ENCODE measurements at places on chromosomes 7 and 10. TPM values are rescaled to one million over a fixed set of nuclear protein-coding genes. Genes with fewer than 3 reads are reported as not detected.

The OGA gene
- 184 TPM for total RNA-seq

The PLXDC2 gene
- 1.5 TPM for total RNA-seq

The HOXA1 gene
- 0.93 TPM for total RNA-seq

The ITIH2 gene
- total RNA-seq = not detected

The ANKMY2 gene
- total RNA-seq = 9.8 TPM
